ENCODE measurements at places on chromosomes 3 and 15.

DNA sequence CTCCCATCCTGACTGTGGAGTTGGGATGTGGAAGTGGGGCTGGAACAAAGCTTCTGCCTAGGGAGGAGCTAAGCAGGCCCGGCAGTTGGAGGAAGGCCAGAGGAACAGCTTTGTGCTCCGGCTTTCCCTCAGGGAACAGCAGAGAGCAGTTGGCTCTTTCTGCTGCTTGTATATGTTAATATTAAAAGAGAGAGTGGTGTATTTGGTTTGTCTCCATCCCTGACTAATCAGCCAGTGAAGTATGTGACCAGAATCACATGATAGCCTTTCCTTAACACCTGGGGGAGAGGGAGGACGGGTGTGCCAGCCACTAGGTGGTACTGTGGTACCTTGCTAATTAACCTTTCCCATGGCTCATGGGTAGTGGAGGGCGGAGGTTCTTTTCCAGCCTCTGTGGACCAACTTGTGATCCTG is 10.0 kb downstream of the EIF2B5 start:
- DNase-seq: peak; percentile 35

GRCh38 chr3:135514060-135514448 is 451.5 kb upstream of the PPP2R3A start:
- DNase-seq: no peak

DNA sequence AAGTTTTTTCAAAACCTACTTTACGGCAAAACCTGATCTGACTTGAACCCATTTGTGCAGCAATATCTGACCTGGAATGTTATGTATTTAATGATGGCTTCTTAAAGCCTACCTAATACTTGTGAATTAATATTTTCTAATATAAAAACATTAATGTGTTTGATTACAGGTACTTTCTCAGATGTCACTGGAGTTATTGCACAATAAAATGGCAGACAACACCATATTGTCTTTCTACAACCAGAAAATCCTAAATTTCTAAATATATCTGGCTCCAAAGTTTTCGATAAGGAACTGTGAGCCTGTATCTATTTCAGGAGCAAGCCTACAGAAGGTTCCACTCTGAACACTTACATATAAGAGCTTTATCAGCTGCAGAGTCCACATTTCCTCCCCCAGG is 184.5 kb downstream of the ATP8B4 start:
- DNase-seq: no peak

DNA sequence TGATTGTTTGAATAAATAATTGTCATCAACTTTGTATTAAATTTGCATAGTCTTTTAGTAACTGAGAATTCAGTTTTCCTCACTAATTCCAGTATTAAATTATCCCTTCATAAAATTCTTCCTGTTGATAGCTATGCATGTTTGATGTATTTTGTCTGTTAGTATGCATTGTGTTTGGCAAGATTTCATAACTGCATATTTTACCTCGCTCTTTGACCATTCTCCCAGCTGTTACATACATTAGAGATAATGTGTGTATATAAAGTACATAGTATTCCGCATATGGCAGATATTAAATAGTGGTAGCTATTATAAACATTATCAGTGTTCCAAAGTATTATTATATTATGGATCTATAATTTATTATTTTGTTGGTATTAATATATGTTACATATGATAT is 10.6 kb upstream of the NFKBIZ start:
- DNase-seq: no peak

DNA sequence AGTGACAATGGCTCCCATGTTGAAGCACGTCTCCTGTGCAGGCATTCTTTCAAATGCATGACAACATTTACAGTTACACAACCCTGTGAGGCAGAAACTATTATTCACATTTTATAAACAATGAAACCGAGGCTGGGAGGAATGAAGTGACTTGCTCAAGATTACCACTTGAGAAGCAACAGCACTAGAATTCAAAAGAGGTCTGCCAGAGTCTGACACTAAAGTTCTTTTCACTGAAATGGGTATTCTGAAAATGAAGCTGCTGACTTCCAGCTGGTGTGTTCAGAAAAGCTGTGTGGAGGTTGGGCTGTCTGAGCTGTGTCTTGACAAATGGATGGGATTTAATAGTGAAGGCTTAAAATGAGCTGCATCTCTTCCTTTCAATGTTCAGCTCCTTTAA is 104.4 kb downstream of the THSD4 start:
- no peak for DNase-seq

DNA sequence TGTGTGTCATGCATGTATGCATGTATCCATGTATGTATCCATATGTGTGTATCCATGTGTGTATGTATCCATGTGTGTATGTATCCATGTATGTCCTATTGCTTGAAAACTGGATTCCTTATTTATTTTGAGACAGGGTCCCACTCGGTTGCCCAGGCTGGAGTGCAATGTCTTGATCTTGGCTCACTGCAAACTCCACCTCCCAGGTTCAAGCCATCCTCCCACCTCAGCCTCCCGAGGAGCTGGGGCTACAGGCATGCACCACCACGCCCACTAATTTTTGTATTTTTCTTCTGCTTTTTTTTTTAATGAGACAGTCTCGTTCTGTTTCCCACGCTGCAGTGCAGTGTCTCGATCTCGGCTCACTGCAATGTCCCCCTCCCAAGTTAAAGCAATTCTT is 34.1 kb downstream of the MUC20 start:
- no peak for DNase-seq

GRCh38 chr3:185857208-185857607 is 32.4 kb upstream of the IGF2BP2 start:
- DNase-seq: no peak

DNA sequence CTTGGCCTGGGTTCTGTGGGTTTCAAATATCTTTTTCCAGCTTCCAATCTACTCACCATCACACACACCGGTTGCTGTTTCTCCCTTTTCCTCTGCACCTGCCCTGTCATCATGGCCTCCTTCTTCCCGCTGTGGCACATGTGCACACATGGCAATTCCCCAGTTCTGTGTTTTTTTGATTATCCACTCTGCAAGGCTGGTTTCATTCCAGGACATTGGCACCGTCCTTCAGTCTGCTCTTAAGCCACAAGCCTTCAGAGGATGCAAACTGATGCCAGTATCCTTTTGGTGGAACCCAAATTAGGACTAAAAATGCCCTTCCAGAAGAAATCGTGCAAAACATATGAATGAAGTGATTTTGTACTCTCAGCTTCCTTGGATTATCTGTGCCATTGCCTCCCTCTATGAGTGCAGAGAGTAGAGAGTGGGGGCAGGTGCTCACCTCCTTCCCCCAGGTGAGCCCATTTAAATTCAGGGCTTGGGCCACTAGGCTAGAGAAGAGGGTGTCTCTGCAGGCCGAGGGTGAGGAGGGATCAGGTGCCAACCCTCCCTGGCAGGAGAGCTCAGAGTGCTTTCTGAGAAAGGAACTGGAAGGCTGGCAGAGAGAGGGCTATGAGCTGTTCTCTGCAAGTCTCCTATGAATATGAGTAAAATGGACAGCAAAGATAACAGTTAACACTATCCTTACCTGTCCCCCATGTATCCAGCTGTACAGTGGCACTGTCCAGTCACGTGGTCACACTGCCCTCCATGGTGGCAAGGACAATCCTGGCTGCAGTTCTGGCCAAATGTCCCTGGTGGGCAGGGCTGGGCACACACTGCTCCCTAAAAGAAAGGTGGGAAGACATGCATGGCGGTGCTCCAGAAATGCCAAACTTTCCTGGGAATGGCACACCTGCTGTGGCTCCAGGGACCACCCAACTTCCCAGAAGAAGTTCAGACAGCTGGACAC is 100.8 kb downstream of the RAB11A start:
- DNase-seq: no peak

- no peak for DNase-seq
These were observed 89.5 kb upstream of the MANF start for GRCh38 chr3:51295625-51296024.

GRCh38 chr3:100089812-100090668 is 24.3 kb downstream of the FILIP1L start:
- DNase-seq: no peak

All from CD4-positive, alpha-beta T cell treated with Interleukin-15 for 4 hours (primary cell).